ENCODE measurements at places on chromosomes 5 and 9. TPM values are rescaled to one million over a fixed set of nuclear protein-coding genes. Genes with fewer than 3 reads are reported as not detected.

The KIF12 gene
- not detected for total RNA-seq

The HAPLN1 gene
- not detected for total RNA-seq

The TCF7 gene
- total RNA-seq = 1.5 TPM

DNA sequence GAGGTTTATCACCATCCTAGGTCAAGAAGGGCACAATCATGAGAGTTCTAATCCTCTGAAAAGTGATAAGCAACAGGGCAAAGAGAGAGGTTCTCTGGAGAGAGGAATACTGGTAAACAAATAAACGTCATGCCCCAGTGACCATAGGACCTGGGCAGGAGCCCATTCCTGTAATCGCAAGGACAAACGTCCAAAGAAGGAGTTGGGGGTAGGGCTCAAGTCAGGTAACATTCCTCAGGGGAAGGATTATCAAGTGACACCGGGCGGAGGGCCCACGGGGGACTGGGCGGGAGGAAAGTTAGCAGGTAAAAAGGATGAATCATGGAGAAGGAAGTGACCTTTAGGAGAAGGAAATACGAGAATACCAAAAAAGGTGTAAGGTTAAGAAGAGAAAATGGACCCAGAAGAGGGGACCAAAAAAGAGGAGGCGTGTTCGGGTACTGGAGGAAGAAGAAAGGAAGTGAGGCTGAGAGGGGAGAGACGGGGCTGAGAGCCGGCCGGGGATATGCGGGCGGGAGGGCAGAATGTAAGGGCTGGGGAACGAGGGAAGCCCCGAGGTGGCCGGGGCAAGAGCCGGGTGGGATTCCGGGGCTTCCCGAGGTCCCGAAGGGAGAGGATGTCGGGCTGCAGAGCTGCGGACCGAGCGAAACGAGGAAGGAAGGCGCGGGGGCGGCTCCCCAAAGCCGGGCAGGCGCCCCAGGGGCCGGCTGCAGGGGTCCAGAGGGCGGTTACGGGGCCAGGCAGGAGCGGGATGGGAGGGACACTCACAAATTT is 583 bp downstream of the DIAPH1 start:
- peak overlapping the region; percentile 93 for H3K27ac ChIP-seq
- no peaks in the 10 kb centered on the region for H3K27me3 ChIP-seq
- DNase-seq = peak; percentile 29
- H3K4me3 ChIP-seq = peak overlapping the region; percentile 94

DNA sequence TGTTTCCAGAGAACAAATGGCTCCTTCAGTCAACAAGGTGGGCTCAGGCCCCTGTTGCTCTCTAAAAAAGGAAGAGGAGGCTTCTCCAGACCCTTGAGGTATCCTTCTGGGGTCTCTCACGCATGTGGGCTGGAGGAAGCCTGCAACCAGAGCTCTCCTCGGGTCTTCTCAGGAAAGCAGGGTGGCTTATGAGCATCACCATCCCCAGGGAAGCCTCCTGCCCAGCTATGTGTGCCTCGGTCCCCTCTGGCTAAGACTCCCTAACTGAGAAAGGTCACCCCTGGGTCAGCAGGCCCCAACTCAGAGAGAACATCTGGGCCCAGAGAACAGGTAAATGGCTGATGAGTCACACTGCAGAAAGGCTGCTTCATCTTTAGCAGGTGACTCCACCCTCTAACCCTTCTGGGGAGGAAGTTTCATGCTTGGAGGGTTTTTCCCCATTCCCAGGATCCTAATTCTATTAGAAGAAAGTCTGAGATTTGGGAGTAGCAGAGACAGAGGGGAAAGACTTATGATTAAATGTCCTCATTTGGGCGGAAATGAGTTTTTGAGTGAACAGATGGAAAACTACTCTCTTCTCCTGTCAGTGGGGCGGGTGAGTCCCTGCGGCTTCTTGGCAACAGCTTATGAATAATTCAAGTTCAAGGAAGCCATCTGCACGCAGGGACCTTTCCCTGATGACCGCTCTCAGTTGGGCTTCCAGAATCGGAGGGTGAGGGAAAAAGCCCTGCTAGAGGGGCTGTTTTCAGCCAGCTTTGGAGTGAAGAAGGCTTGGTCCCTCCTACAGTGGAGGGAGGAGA is 41.9 kb downstream of the TGFBI start:
- peak; percentile 80 for DNase-seq
- H3K36me3 ChIP-seq = no peaks in the 10 kb centered on the region
- H3K4me3 ChIP-seq = no peak overlapping the region
- peaks cover 41% of the 10 kb centered on the region for H3K4me1 ChIP-seq
- no peaks in the 10 kb centered on the region for H3K27me3 ChIP-seq

DNA sequence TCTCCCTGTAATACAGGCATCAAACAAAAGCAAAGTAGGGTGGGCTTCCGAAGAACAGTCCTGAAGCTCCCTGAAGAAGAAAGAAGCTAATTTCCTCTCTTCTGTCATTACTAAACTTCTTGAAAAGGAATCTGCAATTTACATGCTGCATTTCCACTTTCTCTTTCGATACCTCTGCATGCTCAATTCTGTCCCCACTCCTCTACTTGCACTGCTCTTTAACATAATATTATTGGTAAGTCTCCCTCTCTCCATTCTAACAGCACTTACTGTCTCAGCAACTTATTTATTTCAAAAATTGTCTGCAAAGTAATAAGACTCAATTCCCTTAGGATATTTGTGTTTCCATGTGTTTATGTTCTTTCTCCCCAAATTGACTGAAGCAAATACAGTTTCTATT is 3.9 kb upstream of the PLPP1 start:
- peaks cover 8% of the 10 kb centered on the region for H3K27me3 ChIP-seq
- H3K27ac ChIP-seq = peak overlapping the region; percentile 15
- no peak overlapping the region for H3K4me3 ChIP-seq
- no peaks in the 10 kb centered on the region for H3K36me3 ChIP-seq

GRCh38 chr5:174725991-174726601 is 1.7 kb downstream of the MSX2 start:
- peaks cover 14% of the 10 kb centered on the region for H3K4me1 ChIP-seq
- H3K27me3 ChIP-seq = peaks cover 88% of the 10 kb centered on the region
- H3K4me3 ChIP-seq = no peak overlapping the region
- H3K36me3 ChIP-seq = peaks cover 7% of the 10 kb centered on the region
- H3K27ac ChIP-seq = no peak overlapping the region

DNA sequence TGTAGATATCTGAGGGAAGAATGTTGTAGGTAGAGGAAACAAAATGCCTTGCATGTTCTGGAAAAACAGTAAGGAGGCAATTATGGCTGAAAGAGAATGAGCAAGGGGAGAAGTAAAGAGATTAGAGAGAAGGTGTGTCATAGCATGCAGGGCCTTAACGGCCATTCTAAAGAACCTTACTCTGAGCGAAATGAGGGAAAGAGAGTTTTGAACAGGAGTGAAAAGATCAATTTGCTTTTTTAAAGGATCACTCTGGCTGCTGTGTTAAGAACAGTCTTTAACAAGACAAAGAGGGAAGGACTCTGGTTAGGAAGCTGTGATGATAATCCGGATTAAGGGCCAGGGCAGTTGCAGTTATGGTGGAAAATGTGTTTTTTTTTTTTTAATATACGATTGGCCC is 22.6 kb downstream of the PTBP3 start:
- peaks cover 20% of the 10 kb centered on the region for H3K4me1 ChIP-seq
- no peaks in the 10 kb centered on the region for H3K36me3 ChIP-seq
- H3K27ac ChIP-seq = no peak overlapping the region
- no peaks in the 10 kb centered on the region for H3K27me3 ChIP-seq
- no peak for DNase-seq

GRCh38 chr5:32413466-32414263 is 30.9 kb downstream of the ZFR start:
- H3K36me3 ChIP-seq = peaks cover 97% of the 10 kb centered on the region
- peaks cover 4% of the 10 kb centered on the region for H3K4me1 ChIP-seq
- no peak overlapping the region for H3K4me3 ChIP-seq
- H3K27me3 ChIP-seq = no peaks in the 10 kb centered on the region
- no peak overlapping the region for H3K27ac ChIP-seq

- H3K4me3 ChIP-seq = peak overlapping the region; percentile 86
- H3K4me1 ChIP-seq = peaks cover 54% of the 10 kb centered on the region
- peaks cover 55% of the 10 kb centered on the region for H3K36me3 ChIP-seq
These were observed 598 bp downstream of the RGP1 start for GRCh38 chr9:35749515-35750255.

- no peak overlapping the region for H3K4me3 ChIP-seq
- H3K36me3 ChIP-seq = no peaks in the 10 kb centered on the region
- H3K27me3 ChIP-seq = no peaks in the 10 kb centered on the region
- DNase-seq = no peak
These were observed 95.0 kb upstream of the SLC25A48 start for GRCh38 chr5:135739383-135739981.

Measured in heart right ventricle (tissue), 16 donors.